ENCODE measurements at places on chromosomes 2 and 18.

DNA sequence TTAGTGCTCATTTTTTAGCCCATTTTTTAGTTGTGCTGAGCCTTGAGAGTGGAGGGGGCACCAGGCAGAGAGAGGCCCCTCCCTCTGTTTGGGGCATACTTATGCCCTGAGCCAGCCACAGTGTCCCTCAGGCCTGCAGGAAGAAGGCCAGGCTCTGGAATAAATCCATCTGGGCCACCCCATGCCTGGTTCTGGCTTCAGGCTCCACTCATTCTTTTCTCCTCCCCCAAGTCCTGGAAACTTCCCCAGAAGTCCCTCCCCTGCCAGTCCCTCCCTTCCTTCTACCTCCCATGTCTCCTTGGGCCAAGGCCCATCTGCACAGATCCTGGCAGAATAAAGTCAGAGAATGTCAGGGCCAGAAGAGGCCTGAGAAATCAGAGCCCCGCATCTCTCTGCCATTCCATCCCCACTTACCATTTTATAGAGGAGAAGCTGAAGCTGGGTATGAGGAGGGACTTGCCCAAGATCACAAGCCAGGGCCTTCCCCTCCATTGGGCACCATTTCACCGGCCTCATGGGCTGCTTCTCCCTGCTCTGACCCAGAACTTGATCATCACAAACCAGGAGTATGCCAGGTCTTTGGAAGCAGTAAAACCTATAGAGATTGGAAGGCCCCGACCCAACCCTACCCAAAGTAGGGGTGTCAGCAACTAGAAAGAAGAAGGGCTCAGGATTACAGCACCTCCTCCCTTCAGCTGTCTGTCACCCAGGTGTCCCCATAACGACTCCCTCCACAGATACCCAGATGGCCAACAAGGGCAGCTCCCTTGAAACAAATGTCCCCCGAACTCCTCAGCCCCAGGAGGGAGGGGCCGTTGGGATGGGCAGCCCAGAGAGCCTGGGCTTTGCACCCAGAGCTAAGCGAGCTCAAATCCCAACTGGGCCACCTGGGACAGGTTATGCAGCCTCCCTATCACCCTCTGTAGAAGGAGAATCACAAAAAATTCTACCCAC lies 108.4 kb downstream of the POLR1A start:
- DNase-seq = peak; percentile 81

GRCh38 chr2:98702127-98702802 lies 28.7 kb downstream of the MGAT4A start:
- DNase-seq = no peak

GRCh38 chr18:27666016-27666415 lies 480.9 kb upstream of the CHST9 start:
- peak; percentile 77 for DNase-seq

GRCh38 chr18:3451989-3452749 lies 2.2 kb downstream of the TGIF1 start:
- DNase-seq = peak; percentile 73

DNA sequence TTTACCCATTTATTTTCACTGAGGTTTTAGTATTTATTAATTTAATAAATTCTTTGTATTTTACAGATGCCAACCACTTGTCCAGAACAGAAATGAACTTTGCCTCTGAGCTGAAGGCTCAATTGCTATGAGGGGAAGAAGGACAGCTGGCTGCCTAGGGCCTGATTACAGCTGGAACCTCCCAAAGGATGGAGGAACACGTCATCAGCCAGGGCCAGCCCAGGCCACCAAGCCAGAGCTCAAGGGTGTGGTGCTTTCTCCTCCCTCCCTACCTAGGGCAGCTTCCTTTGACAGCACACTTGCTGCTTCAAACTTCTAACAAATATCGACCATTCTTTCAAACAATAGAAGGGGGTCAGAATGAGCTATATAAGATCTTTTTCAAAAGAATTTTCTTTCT lies 19.7 kb upstream of the RIOK3 start:
- no peak for DNase-seq

All from fibroblast of skin of right biceps (primary cell).